ENCODE measurements at places on chromosomes 6 and 20. TPM values are rescaled to one million over a fixed set of nuclear protein-coding genes. Genes with fewer than 3 reads are reported as not detected.

Gene NSFL1C
- 170 TPM for total RNA-seq

Gene SIRPA
- total RNA-seq, result 12.8 TPM

Gene XKR7
- not detected for total RNA-seq

DNA sequence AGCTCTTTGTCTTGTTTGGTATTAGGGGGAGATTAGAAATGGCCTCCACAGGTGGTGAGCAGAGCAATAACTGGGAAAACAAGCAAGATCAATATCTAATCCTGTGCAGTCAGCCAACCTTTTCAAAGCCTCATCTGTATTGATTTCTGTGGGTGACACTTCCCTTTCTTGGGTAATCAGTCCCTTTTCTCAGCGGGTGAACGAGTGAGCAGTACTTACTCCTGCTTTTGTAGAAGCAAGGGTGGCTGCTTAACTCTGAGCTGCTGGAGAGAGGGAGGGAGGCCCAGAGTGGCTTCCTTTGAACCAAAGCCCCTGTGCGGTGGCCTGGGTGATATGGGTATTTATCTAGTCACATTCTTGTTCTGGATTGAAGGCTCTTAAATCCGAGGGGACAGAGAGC lies 254.8 kb upstream of the CHD6 start:
- DNase-seq, result no peak

GRCh38 chr6:133423242-133423641 lies 182.1 kb downstream of the EYA4 start:
- DNase-seq, result no peak

DNA sequence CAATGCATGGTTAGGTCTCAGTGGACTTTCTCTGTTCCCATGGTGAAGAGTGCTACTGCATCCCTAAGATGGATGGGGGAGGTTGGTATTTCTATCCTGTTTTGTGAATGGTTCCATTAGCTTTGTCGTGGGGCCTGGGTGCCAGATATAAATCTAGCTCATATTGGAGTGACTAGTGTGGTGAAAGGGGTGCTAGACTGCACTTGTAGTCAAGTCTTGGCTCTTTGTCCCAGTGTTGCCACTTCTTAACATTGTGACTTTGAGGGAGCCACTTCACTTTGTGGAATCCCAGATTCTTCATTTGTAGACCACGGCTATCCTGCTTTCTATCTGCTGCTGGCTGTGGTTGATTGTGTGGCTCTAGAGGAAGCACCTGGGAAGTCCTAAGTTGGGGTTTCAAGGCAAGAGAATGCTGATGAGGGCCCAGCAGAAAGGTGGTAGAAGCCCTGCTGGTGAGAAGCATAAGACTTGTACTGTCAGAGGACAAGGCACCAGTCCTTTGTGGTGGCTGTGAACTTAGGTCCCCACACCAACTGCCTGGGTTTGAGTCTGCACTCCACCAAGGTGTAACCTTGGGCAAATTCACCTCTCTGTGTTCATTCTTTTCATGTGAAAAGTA lies 44.1 kb downstream of the VAPB start:
- no peak for DNase-seq

DNA sequence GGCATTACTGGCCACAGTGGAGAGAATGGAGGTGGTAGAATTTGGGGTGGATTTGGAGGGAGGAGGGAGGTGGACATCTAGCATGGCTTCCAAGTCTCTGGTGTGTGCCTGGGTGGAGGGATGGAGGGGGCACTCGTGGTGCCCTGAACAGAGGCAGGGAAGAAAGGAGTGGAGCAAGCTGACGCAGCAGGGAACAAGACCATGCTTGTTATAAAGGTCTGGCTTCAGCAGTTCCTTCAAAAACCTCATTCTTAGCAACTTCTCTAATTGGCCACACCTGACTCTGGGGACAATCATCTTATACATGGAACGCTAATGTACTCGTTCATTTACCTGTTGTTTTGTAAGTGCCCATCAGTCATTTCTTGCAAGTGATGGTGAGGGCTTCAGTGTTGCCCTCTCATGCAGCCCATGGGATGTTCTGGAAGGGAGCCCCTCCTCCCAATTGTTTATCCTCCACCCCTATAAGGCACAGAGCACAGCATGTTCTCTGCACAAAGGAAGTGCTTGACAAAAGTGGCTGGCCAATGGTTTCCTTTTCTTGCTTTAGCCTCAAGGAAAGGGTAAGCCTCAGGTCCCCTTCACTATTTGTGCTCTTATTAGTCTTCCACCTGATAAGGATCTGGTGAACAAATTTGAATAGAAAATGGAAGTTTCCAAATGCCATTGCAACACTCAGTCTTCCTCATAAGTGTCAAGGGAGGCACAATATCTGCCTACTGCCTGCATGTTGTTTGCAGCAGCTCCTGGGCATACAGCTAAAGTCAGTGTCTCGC lies 39.3 kb downstream of the GFOD1 start:
- DNase-seq, result no peak
